ENCODE measurements at places on chromosomes 13 and 19.

DNA sequence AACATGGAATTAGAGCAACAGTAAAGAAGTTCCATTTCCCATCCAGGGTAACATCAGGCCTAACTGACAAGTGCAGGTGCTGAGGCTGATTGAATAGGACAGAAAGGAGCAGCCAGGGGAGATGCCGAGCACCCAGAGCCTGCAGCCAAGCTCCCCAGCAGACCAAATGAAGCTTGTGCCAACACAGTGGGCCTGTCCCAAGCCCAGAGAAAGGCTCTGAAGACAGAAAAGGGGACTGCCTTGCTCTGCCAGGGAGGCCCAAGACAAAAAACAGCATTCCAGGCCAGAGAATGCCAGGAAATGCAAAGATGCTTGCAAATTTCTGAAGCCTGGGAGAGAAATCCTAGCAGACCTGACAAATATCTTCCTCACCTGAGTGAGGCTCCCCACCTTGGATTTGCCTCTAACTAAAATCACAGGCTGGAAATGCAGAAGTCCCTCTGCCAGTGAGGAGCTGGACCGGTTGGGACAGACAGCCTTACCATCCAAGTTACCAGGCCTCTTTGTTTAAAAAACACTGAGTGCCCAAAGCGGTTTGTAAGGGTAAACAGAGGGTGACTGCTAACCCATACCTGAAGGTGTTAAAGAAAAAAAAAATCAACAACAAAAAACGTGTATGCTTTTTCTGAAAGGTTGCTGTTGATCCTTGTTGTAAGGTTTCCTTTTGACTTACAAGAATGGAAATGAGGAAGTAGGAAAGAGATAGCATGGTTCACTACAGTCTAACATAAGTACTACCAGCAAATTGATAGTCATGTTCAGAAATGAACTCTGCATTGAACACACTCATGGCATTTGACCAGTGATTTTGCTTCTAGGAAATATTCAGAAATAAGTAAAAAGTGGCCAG, 11.8 kb upstream of the HMGB1 start:
- no peak for DNase-seq

DNA sequence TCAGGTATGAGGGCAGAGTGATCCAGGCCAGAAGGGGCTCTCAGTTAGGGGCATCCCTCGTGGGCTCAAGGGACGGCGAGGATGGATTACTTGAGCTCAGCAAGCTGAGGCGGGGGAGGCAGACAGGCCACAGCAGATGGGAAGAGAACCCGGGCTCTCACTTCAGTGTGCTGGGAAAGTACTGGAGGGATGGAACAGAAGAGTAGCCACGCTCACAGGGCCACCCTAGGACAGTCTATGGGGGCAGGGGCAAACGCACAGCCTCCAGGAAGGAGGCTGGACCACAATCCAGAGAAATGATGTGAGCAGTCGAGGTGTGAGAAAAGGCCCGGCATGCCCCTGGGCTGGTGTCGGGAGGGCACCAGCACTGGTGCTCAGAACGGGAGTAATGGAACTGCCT, 9.2 kb downstream of the GJA3 start:
- DNase-seq = no peak

GRCh38 chr13:60642552-60642951, 245.5 kb downstream of the TDRD3 start:
- DNase-seq = no peak

GRCh38 chr19:8635422-8635821, 5.0 kb downstream of the NFILZ start:
- DNase-seq = no peak

- DNase-seq = no peak
These were observed 5.0 kb upstream of the LINGO3 start for GRCh38 chr19:2312820-2313501.

DNA sequence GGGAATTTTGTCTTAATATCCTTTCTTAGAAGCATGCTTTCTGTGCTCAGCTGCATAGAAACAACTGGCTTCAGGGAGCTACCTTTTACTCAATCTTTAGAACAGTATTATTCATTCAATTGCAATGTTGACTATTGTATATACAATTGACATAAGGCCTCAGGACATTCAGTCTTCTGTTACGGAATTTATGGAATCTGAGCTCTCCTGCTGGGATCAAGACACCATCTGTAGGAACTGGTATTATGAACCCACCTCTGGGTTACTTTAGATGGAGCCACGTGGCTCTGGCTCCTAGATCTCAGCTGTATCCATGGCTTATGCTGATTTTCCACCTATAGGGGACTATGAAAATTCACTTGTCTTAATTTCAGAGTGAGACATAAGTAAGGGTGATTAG, 716.2 kb upstream of the GPC6 start:
- no peak for DNase-seq

GRCh38 chr13:74229242-74229641, 95.0 kb upstream of the KLF12 start:
- DNase-seq = no peak

DNA sequence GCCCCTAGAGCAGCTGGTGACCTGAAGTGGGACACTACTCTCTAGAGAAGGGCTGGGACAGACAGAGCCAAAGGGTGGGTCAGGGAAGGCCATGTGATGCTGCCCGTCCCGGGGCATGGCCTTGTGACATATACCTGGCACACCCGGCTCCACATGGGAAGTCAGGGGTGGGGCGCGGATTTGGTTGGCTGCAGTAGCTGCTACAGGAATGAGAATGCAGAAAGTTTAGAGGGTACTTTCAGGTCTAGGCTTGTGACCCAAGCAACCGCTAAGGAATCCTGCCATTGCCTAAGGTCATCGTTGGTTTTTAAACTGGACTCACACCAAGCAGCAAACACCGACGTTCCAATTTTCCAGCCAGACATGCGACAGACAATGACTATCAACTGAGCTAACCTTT, 25.9 kb downstream of the RCBTB2 start:
- no peak for DNase-seq

DNA sequence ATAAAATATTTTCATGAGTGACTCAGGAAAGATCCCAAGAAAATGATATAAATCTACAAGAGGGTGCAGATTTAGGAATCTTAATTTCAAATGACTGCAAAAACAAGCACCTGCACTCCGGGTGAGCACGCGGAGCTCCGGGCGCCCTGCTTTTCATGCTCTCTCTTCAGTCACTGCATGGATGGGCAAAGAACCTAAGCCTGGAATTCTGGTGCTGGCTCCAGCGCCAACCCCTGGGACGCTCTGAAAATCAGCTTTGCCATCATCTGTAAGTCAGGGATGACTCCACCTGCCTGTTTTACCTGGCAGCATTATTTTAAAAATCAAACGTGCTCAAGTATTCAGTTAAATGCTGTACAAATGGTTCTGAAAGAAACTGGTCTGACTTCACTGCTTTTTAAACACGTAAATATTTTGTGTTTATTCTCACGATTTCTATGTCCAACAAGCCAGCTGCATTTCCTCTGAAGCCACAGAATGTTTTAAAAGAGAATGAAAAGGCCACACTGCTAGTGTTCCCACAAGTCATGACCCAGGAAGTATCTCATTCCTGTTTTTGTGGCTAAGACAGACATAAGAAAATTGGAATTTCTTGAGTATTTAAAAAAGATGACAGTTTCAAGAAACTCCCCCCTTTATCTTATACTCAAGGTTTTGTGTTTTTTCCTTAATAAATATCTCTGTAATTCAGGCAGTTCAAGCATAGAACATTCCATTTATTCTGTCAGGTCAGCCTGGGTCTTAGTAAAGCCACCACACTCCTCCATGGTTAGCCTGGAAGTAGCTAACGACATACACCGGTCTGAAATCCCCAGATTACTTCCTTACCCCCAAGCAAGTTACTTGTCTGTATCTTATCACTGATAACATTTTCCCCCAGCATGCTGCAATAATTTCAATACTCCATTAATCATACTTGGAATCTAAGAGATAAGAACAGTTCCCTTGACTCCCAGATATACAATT, 81.1 kb downstream of the COL4A1 start:
- no peak for DNase-seq

- DNase-seq = no peak
These were observed 1484.8 kb upstream of the MIR17HG start for GRCh38 chr13:89862691-89863036.

DNA sequence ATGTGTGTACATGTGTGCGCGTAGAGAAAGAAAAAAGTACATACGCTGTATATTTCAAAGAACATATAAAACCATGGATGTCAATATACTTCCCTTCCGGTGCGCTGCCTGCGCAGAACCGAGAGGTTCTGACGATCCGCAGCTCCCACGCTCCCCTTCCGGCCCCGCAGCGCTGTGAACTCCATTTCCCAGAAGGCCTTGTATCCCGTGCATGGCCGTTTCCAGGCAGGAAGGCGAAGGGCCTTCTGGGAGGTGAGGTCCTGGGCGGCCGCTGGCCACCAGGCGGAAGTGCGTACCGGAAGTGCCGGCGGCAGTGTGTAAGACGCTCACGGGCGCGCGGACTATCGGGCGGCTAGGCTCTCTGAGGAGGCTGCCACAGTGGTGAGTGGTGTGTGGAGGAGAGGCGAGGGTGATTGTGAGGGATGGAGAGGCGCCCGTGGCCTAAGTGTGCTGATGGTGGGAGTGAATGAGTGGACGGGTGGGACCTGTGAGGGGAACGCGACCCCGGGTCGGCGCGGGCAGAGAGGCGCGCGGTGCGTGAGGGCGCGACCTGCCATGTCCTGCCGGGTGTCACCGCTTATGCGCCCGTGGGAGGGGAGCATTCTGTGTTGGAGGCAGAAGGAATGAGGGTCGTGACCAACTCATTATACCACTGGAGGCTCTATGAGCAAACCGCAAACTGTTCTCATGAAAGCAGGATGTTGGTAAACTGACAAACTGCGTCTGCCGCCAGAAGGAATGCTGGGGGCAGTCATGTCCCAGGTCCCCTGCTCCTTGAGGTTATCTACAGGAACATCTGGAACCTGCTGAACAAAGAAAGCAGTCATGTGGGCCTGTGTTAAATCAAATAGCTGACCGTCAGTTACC, at the start of gene ERVK3-1:
TSS of gene ERVK3-1 (plus strand) at position 313 of the 867 bp plus-strand sequence. CDS start 6,792 bp downstream, outside the sequence.
- DNase-seq = peak; percentile 93

- DNase-seq = no peak
These were observed 199.8 kb downstream of the COG6 start for GRCh38 chr13:39855236-39855635.

DNA sequence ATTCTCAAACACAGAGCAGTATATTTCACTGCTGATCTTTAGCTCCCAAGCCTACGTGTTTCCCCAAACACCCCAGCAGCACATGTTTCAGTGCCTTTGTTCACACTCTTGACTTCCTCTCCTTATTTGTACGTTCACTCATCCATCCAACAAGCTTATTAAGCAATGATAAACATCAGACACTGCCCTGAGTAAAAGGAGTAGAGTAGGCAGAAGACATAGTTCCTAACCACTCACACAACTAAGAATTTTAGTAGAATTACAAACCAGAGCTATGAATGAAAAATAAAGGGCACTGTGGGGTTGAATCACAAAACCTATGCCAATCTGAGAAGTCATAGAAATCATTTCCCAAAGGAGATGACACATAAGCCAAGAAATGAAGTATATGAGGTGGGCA, 213.5 kb downstream of the DIAPH3 start:
- no peak for DNase-seq

DNA sequence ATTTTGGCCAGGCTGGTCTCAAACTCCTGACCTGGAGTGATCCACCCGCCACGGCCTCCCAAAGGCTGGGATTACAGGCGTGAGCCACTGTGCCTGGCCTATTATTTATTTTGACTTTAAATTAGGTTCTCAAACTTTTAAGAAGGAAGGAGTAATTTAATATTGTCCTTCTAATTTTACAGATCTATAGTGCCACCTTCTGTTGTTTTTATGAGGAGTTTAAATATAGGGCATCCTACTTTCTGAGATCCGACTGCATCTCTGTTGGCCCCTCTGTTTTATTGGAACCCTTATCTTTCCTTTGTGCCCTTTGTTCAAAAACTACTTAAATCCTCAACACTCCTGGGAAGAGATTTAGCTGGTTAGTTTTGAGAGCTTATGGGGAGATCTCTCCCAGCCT, 25.4 kb upstream of the ZMYM5 start:
- DNase-seq = no peak

- no peak for DNase-seq
These were observed 3.1 kb downstream of the GEMIN7 start for GRCh38 chr19:45082170-45082569.

GRCh38 chr13:62837895-62838294, 1422.2 kb upstream of the PCDH20 start:
- DNase-seq = no peak

GRCh38 chr13:111640006-111640405, 319.6 kb downstream of the TEX29 start:
- no peak for DNase-seq

DNA sequence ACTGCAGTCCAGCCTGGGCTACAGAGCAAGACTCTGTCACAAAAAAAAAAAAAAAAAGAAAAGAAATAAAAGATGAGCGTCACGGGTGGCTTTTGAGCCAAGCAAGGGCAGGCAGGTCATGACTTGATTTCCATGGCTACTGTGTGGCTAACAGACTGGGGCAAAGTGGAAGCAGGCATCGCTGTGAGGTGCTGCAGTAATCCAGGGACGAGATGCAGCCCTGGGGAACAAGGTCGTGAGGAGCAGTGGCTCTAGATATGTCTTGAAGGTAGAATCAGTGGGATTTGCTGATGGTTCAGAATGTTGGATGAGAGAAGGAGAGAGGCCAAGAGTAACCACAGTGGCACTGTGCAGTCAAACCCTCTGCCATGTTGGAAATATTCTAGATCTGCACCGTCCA, 14.2 kb downstream of the HAS1 start:
- DNase-seq = no peak

GRCh38 chr13:110298505-110299282, 8.3 kb downstream of the COL4A1 start:
- DNase-seq = no peak

- no peak for DNase-seq
These were observed 16.1 kb downstream of the TMEM38A start for GRCh38 chr19:16677055-16677454.

DNA sequence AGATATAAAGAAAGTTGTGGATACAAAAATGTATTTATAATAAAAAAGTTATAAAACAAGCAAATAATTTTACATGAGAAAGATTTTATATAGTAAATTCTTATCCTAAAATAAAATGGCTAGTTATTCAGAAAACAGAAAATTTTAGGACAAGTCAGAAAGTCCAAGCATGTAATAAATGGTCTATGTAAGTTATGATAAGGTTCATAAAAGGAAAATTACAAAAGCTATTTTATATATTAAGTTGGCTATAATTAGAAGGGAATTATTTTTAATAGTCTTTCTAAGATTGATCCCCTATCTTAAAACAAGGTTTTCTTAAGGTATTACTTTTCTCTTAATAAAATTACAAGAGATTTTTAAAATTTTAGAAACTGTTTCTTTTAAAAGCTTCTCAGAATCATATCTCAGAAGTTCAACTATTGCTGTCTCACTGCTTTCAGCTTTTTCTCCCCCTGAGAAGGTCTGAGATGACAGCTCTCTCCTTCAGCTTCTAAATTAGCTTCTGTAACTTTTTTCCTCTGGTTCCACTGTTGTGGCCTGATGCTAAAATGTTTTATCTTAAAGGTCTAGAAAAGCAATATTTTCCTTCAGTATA, 8.7 kb downstream of the CCDC169 start:
- DNase-seq = no peak
